ENCODE measurements at places on chromosomes 2 and 18.

DNA sequence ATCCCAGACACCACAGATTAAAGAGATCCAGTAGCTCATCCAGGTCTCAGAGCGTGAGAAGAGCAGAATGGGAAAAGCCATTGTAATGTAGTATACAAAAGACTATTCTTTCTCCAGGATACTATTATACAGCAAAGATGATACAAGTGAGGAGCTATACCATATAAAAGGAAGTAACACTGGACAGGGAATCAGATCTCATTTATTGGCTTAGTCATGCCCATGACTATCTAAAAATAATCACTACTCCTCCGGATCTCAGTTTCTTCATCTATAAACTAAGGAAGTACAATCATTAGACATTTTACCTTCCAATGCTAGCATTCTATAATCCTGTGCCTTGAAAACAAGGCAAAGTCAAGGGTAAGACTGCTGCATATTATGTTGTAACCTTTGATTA lies 19.4 kb downstream of the KRCC1 start:
- DNase-seq, result no peak

DNA sequence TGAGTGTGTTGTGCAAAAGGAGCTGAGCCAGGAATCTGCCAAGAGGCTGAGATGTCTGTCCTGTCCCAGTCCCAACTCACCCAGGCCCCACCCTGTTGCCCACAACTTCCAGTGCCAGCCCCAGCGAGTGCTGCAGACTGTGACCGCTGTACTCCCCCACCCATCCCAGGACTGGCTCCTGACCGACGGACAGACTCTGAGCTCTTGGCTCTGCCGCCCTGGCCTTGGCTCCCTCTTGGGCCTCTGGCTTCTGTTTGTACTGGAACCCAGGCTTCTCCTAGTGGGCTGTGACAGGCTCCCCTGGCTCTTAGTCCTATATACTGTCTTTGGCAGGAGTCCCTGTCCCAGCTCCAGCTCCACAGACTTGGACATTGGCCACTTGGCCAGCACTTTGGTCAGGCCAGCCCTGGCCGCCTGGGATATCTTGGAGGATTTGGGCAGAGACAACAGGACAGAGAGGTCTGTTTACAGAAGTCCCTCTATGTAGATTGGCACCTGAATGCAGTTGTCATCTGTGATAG lies 41.1 kb downstream of the ACOXL start:
- DNase-seq, result no peak

DNA sequence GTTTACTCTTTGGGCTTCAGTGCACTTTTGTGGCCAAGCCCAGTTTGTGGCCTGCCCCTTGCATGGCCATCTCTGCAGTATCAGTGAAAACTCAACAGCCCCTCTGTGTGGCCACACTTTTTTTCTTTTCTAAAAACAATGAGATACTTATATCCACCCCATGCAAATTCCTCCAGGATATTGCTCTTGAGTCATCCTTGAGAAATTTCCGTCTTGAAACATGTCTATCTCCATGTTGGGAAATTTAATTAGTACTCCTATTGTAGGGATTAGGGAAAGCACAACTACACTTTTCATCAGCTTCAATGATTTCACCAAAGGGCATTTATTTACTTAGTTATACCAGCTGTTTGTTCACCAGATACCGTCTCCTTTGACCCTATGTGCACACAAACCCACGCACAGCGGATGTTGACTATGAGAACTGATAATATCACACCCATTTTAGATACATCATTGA lies 993.1 kb downstream of the TSN start:
- DNase-seq, result no peak

DNA sequence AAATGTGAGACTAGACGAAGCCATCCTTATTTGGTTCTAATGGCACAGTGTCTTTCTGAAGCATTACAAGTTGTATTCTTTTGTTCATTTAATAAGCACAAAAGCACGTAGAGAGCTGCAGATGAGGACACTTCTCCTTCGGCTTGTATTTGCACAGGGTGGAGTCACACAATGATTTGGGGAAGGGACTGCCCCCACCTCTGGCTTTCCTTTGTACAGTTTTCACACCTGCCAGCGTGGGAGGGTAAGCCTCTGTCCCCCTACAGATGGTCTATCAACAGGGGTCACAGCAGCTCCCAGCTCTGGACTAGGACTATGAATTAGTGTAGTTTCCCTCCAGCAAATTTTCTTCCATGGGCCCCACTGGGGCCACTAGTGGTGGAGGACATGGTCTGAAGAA lies 108.2 kb upstream of the KLHL14 start:
- DNase-seq, result peak; percentile 35

- DNase-seq, result no peak
Observed at GRCh38 chr2:66827851-66828250, 392.9 kb downstream of the MEIS1 start.

DNA sequence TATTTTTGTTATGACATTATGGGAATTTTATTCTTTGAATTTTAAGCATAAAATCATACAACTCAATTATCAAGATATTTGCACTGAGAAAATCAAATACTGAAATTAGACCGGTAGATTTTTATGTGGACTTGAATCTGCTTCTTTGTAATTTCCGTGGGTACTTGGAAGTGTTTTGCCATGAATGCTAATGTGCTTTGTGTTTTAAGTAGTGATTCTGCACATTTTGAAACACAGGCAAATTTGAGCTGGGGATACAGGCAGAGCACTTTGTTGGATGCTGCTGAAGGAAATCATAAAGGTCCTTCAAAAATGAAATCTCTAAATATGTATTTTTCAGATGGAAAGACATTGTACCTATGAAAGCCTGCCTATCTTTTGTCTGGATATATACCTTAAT lies 446.3 kb upstream of the POU3F3 start:
- DNase-seq, result no peak
